ENCODE measurements at places on chromosomes 7 and 10.
A peak's percentile ranks its signal among the peaks of the same experiment; 100 is the strongest.

DNA sequence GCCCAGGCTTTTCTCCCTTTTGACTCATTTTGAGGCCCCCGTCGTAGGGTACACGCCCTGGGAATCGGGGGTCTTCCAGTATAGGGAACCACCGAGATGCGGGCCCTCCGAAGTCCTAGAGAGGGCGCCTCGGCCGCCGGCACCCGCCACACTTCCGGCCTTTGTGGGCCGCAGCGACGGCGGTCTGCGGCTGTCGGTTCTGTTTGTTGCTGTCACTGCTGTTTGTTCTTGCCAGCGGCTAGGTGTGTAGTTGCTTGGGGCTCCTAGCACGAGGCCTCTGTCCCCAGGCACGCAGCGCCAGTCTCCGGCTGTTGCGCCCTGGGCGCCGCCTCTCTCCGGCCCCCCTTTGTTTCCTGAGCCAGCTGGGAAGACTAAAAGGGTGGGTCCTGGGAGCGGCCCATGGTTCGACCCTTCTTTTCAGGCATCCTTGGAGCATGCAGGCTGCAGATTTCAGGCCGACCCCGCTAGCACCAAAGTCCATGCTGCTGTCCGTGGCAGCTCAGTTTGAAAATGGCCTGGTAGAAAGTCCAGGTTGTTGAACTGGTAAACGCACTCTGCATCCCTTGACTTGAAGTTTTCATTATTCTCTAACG is 17.8 kb upstream of the ZKSCAN1 start:
- no peak for DNase-seq

GRCh38 chr7:155351120-155351870 is 53.6 kb downstream of the INSIG1 start:
- no peak for DNase-seq

- no peak for DNase-seq
Measured at GRCh38 chr7:117154721-117155120, 168.1 kb downstream of the WNT2 start.

GRCh38 chr7:74174606-74175082 is 488 bp downstream of the EIF4H start:
- no peak for DNase-seq

GRCh38 chr7:78684201-78684600 is 769.3 kb downstream of the MAGI2 start:
- DNase-seq, result no peak

DNA sequence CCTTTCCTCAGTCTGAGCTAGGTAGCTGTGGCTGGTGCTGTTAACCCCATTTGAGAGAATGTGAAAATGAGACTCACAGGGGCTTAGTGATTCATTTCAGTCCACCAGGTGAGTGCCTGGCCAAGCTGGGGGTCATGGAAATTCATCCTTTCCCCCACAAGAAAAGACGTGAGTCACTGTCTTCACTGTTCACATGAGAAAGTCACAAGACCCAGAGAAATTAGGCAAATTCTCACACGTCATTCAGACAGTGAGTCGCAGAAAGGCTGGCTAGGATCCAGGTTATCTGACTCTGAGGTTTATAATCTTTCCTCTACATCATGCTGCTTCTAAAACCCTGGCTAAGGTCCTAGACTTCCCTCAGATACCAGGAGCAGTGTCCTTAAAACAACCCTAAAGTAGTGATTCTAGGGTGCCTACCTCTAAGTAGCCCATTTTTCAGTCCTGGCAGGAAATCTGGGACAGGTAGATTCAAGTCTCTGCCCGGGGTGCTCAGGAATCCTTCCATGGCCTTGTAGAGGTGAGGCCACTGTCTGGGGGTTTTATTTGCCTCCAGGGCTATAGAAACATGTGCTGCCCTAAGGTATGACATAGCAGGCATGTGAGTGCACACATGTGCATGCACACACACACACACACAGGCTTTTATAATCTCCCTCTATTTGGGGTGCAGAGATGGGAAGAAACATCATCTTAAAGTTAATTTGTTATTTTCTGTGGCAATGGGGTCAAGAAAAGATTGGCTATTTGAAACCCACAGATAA is 427.9 kb upstream of the CELF2 start:
- no peak for DNase-seq

DNA sequence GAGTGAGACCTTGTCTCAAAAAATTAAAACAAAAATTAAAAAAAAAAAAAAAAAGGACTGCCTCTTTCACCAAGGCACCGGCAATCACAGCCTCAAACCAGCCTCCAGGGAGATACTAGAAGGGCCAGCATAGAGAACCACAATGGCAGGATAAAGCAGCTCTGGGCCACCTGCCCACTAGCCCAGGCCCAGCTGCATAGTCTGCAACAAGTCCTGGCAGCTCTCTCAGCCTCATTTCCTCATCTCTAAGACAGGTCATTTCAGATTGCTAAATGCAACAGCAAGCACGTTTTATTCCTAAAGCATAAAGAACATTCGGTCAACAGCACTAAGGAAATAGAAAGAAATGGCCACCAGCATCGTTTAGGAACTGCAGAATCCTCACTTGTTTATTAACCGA is 28.8 kb downstream of the XPNPEP1 start:
- peak; percentile 9 for DNase-seq

DNA sequence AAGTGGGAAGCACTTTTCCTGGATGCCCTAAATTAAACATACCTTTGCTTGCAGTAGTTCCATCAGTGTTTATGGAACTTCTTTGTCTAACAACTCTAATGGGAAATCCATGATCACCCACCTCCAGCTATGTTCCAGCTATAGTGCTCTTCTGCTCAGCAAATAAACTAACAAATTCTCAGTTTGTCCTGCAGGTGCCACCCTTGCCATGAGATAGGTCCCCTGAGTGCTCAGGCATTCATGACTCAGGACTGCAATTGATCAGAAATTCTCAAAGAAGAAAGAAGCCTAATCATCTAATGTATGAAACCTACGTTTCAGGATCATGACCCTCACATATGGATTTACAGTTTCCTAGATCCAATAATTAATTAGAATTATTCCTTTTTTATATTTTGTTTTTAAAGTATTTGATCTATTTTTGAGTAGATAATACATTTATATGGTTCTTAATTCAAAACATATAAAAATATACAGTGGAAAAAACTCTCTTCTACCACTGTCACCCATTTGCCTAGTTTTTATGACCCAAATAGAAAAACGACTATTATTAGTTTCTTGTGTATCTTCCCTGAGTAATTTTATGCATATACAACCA is 48.7 kb upstream of the DYNC1I1 start:
- DNase-seq, result peak; percentile 67

DNA sequence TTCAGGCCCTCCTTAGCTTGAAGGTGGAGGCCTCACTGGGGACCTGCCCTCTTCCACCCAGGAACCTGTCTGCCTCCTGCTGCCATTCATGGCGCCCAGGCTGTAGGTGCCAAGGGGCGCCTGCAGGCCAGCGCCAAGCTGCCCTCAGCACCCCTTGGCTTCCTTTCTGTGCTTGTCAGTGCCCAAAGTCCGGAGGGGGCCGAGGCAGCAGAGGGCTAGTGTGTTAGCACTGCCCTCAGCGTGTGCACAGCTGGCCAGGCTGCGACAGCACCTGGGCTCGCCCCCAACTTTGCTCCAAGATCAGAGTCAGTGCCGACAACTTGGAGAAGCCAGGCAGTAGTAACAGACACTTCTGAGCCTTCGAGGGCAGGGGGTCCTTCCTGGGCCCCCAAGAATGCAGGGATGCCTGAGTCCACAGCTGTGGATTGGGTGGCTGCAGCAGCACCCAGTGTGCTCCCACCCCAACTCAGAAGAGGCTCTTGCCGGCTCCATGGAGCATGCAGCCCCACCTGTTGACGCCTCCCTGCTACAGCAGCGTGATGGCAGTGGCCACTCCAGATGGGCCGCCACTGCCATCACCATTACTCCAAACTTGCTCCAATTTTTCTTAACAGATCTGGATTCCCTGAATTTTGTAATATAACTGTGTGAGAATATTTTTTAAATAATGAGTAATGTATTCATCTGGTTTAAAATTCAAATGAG is 41.7 kb downstream of the CACUL1 start:
- DNase-seq, result no peak

- DNase-seq, result peak; percentile 60
Measured at GRCh38 chr10:91632671-91633550, at the start of gene PPP1R3C. PPP1R3C (minus strand) TSS chr10:91633071; CDS start chr10:91632969, 102 bp downstream.

GRCh38 chr10:94010116-94010515 is 16.4 kb downstream of the PLCE1 start:
- DNase-seq, result no peak

DNA sequence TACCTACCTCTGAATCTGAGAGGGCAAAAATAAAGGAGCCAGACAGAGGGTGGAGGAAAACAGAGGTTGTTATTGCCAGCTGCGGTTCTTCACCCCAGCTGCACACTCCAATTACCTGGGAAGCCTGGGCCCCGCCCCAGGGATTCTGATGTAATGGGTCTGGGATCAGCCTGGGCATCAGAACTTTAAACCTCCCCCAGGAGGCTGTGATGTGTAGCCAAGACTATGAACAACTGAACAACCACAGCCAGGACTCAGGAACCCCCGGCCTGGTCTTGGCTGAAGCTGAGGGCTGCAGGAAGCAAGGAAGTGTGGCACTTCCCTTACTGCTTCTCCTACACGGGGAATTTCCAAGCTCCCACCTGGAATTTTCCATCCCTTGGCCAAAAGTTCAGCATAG is 89.3 kb downstream of the HIP1 start:
- DNase-seq, result peak; percentile 32

- DNase-seq, result peak; percentile 64
Measured at GRCh38 chr10:26890956-26891355, 30.2 kb upstream of the ABI1 start.

GRCh38 chr7:123498601-123499000 is 35.8 kb downstream of the IQUB start:
- no peak for DNase-seq

DNA sequence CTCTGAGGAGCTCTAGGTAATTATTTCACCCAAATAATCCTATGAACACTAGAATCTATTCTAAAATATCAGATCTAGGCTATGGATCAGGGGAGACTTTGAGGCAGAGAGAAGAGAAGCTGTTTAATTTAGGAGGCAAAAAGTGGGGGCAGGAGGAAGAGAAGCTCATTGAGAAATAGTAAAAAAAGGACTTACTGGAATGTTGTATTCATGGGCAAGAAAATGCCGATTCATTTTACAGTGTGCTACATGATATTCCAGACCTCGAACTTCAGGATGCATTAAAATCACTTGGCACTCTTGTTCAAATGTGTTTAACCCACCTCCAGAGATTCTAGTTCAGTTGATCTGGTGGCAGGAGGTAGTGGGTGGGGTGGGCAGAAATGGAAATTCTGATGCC is 109.5 kb upstream of the ITGB1 start:
- DNase-seq, result no peak

DNA sequence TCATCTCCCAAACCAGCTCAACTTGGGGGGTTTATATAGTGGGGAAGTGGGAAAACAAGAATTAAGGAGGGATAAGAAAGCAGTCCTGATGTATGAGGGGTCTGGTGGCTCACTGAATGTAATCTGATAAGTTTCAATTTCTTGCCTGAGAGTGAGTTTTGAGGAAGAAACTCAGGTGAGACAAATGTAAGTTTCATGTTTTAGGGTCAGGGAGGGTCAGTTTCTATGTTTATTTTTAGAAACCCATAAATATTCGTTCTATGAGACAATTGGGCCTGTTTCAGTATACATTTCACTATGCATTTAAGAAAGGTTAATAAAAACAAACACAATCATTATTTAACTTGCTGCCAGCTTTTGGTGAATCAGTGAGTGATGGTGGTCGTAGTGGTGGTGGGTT is 128.0 kb upstream of the MBL2 start:
- DNase-seq, result no peak

GRCh38 chr7:132112657-132113056 is 463.6 kb downstream of the PLXNA4 start:
- DNase-seq, result no peak

DNA sequence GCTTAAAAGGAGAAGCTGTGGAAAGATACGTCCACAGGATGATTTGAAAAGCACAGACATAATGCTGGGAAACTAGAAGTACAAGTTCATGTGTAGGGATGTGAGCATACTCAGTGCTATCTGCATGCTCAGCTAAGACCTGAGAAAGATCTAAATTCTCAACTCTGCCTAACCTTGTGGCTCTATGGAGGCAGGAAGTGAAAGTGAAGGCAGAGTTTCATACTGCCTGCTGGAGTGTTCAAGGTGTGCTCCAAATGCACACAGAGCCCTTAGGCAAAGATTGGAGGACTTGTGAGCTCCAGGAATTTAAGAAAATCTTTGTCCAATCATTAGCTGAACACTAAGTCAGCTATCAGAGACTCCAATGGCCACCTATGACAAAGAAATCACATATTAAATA is 190.9 kb downstream of the RNLS start:
- DNase-seq, result no peak

- no peak for DNase-seq
Measured at GRCh38 chr10:10332786-10333185, 684.9 kb upstream of the CELF2 start.

DNA sequence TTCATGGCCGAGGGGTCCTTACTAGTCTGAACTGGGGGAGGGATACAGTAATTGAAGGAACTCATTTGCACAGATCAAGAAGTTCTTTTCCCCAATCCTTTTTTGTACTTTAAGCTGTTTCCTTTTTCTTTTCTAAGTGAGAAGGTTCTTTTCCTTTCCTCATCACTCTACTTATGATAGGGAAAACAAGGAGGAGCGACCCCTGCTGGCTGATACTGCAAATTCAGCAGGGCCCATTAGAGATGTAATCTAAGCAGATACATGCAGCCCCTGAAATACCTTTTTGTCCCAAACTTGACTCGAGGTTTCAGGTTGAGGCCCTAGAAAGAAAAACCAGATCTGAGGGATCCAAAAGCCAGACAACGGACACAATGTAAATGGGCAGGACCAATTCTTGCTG is 305.5 kb downstream of the DNAJB9 start:
- no peak for DNase-seq

GRCh38 chr7:155796381-155797261 is 15.6 kb downstream of the SHH start:
- DNase-seq, result no peak

DNA sequence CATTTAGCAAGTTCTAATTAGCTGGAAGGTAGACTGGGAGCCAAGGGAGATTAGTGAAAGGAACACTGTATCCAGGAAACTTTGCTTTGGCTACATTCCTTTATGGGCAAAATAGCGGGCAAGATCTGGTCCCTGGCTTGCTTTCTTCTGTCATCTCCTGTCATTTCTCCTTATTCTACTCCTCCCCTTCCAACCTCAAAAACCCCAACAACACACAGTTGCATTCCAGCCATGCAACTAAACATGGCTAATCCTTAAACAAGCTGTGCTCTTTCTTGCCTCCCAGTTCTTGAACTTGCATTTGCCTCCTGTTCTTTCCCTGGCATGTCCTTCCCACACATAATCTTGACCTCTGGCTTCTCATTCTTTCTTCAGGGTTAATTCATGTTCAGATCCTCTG is 59.5 kb upstream of the CDCA7L start:
- DNase-seq, result no peak

DNA sequence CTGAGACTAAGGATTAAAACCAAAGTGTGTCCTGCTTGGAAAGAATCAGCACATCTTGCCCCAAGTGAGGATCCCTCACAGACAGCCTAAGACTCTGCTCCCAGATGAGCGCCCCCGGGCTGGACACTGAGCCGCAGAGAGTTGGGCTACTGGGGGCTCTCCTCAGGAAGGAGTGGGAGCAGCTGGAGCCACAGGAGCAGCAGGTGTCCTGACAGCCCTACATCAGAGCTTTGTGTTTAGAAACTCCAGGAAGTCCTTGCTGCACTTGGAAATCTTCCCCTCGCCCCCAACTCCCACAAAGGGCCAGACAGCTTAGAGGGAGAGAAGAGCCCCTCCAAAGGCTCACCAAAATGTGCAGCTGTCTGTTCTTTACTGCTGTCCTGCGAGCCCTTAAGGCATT is 172.2 kb downstream of the HERPUD2 start:
- DNase-seq, result no peak

Measured in SHP77 (cell line).